SK-N-MC (cell line): ENCODE measurements at places on chromosomes 5 and 9.

- DNase-seq: no peak
Measured at GRCh38 chr9:137217276-137218211, 4.5 kb downstream of the RNF208 start.

DNA sequence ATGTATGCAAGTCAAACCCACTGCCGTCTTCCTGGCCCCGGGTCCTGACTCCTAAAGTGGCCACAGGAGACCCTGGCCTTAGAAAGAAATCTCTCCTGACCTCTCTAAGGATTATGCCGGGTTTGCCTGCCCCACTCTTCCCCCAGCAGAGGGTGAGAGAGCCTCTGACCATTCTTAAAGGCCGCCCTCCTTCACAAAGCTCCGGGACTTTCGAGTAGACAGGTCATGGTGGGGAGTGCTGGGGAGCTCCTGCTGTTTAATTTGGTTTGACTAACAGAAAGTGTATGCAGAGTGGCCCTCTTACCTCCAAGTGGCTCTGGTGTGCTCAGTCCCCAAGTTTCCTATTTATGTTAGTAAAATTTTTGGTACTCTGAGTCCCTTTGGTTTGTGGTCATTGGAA is 111.8 kb downstream of the LRRC70 start:
- DNase-seq: no peak

DNA sequence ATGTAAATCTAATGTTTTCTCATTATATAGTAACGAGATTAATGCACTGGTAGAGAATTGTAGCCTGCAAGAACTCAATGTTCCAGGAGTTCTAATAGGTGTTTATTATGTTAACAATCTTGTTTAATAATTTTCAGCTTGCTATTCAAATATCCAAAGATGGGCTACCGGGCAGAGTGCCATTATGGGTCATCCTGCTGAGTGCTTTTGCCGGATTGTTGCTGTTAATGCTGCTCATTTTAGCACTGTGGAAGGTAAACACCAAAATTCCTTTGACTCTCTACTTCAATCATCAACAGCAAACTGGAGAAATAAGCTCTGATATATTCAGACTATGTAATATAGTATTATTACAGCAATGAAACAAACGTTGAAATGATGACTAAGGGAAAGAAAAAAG is 41.9 kb upstream of the ITGA2 start:
- no peak for DNase-seq

DNA sequence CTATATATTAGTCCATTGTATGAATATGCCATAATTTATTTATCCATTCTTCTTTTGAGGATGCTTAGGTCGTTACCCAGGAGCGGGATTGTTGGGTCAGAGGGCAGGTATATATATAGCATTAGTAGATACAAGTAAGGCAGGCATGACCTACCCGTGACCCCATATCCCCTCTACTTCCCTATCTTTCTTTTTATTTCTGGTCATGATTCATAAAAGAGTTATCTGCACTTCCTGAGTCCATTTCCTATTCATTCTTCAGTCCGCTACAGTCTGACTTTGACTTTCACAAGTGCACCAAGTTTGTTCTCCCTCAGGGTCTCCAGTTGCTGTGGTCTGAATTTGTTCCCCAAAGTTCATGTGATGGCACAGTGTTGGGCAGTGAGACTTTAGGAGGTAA is 6.9 kb downstream of the RHOBTB3 start:
- no peak for DNase-seq

DNA sequence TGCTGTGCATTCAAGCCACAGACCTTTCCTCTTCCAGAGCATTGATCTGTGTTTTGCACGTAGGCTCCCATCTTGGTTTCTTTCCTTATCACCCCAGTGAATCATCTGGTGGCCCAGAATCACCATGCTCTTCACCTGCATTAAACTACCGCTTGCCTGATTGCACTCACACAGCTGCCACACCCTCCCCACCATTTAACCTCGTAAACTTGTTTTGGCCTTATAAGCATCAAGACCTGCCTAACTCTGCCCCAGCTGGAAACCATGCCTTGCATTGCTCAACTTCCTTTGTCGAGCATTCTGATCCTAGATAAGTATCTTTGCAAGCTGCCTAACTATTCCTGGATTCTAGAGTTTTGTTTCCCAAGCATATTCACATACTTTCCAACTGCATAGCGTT is 369.6 kb upstream of the SEMA6A start:
- DNase-seq: peak; percentile 73

GRCh38 chr9:72533322-72533721 is 11.9 kb downstream of the TMC1 start:
- no peak for DNase-seq

- no peak for DNase-seq
Measured at GRCh38 chr5:156328766-156329165, 1.8 kb downstream of the SGCD start.

DNA sequence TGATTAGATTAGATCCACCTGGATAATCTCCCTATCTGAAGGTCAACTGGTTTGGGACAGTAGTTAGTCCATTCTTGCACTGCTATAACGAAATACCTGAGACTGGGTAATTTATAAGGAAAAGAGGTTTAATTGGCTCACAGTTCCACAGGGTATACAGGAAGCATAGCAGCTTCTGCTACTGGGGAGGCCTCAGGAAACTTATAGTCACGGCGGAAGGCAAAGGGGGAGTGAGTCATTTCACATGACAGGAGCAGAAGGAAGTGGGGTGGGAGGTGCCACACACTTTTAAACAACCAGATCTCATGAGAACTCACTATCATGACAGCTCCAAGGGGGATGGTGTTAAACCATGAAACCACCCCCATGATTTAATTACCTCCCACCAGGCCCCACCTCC is 9.9 kb downstream of the C9orf40 start:
- no peak for DNase-seq

DNA sequence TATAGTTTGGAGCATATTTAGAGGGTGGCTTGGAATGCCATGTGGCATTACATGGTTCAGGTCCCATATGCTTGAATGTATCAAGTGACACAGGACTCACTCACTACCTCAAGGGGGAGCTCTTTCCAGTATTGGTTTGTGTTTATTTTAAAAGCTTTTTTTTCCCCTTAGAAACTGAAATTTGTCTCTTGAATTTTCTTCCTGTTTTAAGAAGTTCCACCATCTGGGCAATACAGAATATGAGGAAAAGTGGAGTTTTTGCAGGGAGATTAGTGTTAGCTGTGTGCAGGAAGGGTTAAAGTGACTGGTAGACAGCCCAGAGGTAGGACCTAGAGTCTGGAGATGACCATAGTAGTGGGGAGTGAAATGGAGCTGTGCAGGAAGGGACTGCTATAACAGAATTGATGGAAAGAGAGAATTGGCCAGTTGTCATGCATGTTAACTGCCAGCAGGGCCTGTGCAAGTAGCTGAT is 36.6 kb downstream of the CTNNA1 start:
- DNase-seq: peak; percentile 40

GRCh38 chr5:85703296-85703695 is 914.4 kb upstream of the COX7C start:
- DNase-seq: no peak

GRCh38 chr5:115962565-115963402 is 509 bp downstream of the LVRN start:
- DNase-seq: no peak
